Anterior cingulate cortex (tissue), 58 donors: ENCODE measurements at places on chromosomes 12 and 14.

- no peak for DNase-seq
Observed at GRCh38 chr14:85601690-85602089, 71.7 kb downstream of the FLRT2 start.

DNA sequence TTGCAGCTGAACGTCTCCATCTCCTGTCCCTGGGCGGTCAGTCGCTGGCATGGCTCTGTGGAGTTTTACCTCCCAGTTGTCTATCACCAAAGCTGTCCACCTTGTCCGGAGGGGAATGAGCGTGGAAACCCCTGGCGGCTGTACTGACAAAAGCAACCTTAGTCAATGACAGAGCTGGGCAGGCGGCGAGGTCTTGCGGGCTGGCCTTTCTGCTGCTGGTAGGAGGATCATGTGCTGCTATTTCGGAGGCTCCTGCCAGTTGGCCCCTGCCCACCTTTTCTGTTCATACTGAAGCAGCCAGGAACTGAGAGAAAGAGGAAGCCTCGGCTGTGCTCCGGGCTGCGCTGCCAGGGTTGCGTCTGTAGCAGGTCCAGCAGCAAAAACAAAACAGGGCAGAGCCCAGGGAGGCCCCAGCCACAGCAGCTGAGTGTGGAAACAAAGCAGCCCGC, 57.7 kb downstream of the HMGA2 start:
- DNase-seq, result no peak

GRCh38 chr12:23217667-23218066, 592.7 kb downstream of the ETNK1 start:
- DNase-seq, result no peak

DNA sequence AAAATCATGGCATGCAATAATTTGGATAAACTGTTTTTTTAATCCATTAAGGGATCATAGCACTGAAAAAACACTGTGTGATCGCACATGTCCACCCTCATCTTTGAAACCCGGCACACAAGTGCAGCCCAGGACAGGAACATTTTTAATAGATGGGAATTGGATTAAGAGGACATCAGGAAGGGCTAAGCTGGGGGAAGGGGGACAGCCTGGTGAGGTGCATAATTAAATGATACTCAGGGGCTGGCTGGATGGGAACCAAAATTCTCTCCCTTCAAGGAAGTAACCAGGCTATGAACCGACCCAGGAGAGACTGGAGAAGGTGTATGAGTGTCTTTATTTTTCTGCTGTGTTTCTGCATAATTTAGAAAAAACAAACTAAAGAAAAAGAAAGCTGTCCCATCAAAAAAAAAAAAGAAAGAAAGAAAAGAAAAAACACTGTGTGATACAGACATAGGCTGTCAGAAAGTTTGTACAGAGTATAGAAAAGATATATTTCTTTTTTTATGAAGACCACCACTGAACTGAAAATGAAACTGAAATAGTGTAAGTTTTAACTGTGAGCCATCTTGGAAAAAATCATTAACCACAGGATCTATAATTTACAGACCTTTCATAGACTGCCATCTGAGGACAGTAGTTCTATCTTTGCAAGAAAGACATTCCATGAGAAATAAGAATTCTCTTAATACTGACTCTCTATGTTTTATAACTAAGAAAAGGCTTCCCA, 75.1 kb upstream of the SLC38A4 start:
- no peak for DNase-seq

GRCh38 chr14:77761205-77761931, 412 bp upstream of the SNW1 start:
- peak; percentile 6 for DNase-seq

DNA sequence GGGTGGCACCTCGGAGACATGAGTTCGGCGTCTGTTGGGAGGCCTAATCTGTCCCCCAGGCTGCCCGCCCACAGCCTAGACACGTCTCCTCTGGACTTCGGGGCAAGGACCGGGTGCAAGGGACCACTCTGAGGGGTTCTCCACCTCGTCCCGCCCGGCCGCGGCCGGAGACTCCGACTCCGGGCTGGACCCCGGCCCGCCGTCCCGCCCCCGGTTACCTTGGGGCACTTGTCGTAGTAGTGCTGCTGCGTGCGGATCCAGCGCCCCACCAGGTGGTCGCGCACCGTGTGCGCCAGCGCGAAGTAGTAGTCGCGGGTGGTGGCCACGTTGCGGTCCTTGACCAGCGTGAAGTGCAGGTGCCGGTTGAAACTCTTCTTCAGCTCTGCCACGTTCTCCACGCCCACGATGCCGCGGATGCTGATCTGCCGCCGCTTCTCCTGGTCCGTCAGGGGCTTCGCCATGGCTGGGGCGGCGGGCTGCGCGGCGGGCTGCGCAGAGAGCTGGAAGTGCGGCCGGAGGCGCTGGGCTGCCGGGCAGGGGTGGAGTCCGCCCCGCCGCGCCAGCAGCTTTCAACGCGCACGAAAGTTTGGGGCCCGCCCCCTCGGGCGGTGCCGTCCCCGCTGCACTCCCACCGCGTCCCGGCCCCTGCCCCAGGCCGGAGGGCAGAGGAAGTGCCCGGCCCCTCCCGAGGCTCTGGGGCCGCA, at the start of gene PYGL:
Gene PYGL, minus strand, starts transcription at position 541 of the 704 bp plus-strand sequence. Its CDS starts 80 bp downstream, at position 461.
- no peak for DNase-seq

DNA sequence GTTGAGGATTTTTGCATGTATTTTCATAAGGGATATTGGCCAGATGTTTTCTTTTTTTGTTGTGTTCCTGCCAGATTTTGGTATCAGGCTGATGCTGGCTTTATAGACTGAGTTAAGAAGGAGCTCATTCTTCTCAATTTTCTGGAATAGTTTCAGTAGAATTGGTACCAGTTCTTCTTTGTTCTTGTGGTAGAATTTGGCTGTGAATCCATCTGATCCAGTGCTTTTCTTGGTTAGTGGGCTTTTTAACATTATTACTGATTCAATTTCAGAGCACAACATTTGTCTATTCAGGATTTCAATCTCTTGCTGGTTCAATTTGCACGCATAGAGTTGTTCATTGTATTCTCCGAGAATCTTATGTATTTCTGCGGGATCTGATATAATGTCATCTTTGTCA, 136.5 kb upstream of the FOXG1 start:
- DNase-seq, result no peak

DNA sequence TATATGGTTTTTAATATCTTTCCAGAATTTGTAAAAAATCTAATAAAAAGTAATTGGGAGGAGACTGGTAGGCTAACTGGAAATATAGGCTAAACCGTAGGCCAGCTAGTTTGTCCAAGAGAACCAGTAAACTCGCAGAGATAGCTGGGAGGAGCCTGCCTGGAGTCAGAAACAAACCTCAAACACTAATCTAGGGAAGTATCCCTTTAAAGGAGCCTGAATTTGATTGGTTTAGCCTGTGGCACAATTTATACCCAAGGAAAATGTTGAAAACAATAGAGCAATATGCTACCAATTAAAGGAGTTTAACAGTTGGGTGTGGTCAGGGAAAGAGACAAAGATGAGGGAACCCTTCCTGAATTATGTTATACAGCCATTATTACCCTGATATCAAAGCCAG, 109.6 kb downstream of the EML5 start:
- no peak for DNase-seq

GRCh38 chr14:38016497-38016896, 191.2 kb upstream of the SSTR1 start:
- no peak for DNase-seq

GRCh38 chr12:96578526-96579125, 89.2 kb downstream of the CFAP54 start:
- DNase-seq, result no peak

- no peak for DNase-seq
Observed at GRCh38 chr14:74483321-74483720, 9.8 kb downstream of the NPC2 start.

DNA sequence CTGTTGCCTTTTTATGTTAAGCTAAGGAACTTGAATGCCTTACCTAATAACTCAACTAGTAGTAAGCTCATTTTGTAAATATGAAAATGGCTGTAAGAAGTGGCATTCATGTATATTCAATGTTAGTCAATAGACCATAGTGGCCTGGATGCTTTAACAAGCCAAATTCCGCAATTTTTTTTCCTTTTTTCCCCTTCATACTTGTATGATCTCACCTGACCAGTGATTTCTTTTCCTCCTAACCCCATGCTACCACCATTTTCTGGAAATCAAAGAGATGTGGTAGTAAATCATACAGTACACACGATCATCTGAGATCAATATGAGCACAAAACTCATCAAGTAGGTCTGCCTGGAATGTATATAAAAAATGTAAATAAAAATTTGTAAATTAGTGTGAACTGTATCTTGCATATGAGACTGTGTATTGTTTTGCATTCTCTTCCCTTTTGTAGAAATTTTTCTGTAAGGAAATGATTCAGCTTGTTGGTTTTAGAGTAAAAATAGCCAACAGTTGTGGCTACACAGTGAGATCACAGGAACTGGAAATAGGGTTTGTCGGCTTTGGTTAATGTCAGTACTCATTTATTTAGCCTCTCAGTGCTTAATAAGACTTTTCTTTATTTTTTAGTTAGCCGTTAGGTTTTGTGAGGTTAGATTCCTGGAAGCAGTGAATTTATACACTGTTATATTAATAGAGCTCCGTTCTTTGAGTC, 62.5 kb downstream of the ETNK1 start:
- no peak for DNase-seq

DNA sequence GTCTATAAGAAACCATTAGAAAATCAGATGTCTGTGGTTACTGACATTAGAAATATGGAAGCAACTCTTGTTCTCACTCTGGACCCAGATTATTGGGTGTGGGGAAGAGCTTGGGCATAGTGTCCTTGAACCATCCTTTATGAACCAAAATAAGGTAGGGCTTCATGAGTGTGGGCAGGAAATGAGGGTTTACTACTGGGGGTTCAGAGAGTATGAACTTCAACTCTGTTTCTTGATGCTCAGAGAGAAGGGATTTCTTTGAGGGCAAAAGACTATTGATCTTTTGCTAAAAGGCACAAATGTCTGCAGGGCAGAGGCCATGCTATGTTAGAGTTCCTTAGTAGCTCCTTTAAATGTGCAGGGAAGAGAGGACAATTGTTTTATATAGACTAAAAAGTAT, 183.3 kb upstream of the ATP2B1 start:
- DNase-seq, result no peak

DNA sequence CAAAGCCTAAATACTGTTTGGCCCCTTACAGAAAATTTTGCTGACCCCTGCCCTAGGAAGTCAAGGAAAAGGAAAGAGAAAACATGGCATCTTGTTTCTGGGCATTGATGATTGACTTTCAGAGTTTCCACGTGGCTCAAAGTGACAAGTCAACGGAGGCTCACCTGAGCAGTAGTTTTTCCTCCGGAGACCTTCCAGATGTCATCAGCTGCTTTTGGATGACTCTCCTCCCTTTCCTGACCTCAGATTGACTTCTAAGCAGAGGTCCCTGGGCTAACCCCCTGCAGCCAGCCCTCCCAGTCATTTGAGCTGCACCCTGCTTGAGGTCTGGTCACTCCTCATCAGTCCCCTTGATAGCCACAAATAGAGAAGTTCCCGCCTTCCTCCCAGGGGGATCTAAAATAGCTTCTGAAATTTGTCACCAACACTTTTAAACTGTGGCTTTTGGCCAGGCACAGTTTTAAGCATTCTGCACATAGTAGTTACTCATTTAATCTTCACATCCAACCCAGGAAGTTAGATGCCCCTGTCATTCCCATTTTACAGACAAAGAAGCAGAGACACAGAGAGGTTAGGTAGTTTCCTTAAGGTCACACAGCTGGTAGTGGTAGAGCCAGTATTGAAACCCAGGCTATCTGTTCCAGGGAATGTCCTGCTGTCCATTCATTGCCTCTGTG, 143.4 kb downstream of the CHST11 start:
- DNase-seq, result no peak

GRCh38 chr14:106003351-106003750, 477.0 kb downstream of the TMEM121 start:
- DNase-seq, result no peak

DNA sequence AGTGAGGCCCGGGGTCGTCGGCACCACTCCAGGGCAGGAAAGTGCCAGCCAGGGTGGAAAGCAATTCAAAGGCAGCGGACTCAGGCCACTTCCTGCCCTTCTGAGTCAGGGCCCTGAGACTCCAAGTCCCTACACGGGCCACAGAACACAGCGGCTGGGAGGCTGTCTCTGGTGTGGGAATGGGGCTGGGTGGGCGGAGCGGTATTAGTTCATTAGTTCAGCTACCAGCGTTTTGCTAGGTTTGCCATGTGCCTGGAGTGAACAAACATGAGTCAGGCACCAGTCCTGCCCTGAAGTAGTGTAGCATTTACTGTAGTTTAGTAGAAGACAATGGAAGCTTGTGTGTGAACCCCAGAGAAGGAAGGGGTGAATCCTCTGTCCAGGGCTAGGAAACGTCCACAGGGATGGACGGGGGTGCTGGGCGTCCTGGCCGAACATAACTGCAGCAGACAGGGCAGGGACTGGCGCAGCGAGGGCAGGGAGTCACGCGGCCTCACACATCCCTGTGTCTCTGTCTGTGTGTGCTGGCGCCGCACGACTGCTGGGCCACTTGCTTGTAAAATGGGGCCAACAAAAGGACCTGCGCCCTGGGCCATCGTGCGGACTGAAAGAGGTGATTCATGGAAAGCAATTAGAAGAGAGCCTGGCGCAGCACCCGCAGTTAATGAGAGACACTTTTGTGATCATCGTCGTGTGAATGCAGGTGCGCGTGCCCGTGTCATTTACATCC, 186.4 kb upstream of the PRMT8 start:
- peak; percentile 30 for DNase-seq

GRCh38 chr14:92737206-92737605, 11.2 kb downstream of the LGMN start:
- no peak for DNase-seq

DNA sequence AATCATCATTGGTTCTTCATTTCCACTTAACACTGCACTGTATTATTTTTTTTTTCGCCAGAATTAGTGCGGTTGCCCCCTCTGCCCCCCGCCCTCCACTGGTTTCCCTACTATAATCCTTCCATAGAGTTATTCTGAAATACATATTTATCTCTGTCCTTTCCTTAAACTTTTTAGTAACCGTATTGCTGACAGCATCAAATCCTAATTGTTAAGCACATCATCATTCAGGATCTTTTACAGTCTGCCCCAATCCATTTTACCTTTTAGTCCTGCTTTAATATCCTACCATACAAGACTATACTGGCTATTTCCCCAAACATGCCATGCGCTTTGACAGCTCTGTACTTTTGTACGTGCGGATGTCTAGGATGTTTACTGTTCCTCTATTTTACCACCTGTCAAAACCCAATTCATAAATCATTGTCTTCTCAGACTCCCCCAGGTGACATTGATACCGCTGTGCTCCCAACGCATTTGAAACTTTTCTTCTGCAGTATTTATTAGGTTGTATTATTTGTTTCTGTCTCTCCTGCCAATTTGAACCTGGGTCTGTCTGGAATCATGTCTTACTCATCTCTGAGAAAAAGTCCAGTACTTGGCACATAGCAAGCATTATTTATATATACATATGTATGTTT, 1.0 kb downstream of the FGFR1OP2 start:
- DNase-seq, result no peak

- no peak for DNase-seq
Observed at GRCh38 chr12:114738460-114739184, 54.6 kb upstream of the TBX3 start.
